Muscle of arm (tissue), 14 donors: ENCODE measurements at places on chromosomes 12 and 14. TPM values are rescaled to one million over a fixed set of nuclear protein-coding genes. Genes with fewer than 3 reads are reported as not detected.

Gene ERP27
- polyA plus RNA-seq, result 0.41 TPM

Gene PIANP
- polyA plus RNA-seq, result 3.7 TPM

GRCh38 chr14:65132855-65133254 is 30.5 kb upstream of the MAX start:
- DNase-seq, result no peak

DNA sequence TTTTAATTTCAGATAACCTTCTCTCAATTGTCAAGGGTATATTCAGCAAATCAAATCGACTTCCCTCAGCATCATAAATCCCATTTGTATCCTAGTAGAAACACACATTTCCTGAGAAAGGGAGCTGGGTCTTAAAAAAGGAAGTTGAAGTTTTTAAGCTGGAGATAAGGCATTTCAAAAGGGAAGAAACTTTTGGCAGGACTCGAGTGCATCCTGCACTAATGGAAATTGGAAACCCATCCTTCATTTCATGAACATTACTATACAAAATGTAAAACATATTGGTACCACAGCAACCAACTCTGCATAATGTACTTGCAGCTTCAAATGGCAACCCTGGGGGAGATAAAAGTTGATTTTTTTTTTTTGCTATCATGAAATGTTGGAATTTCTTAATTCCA is 23.7 kb upstream of the TMCC3 start:
- DNase-seq, result no peak

GRCh38 chr14:70856851-70857495 is 47.7 kb upstream of the MAP3K9 start:
- DNase-seq, result no peak

Gene MMP19
- polyA plus RNA-seq, result 2.5 TPM

Gene ERG28
- 16.4 TPM for polyA plus RNA-seq

GRCh38 chr12:27337376-27337775 is 4.7 kb downstream of the BMAL2 start:
- no peak for DNase-seq
